ENCODE measurements at places on chromosomes 5 and 9.

DNA sequence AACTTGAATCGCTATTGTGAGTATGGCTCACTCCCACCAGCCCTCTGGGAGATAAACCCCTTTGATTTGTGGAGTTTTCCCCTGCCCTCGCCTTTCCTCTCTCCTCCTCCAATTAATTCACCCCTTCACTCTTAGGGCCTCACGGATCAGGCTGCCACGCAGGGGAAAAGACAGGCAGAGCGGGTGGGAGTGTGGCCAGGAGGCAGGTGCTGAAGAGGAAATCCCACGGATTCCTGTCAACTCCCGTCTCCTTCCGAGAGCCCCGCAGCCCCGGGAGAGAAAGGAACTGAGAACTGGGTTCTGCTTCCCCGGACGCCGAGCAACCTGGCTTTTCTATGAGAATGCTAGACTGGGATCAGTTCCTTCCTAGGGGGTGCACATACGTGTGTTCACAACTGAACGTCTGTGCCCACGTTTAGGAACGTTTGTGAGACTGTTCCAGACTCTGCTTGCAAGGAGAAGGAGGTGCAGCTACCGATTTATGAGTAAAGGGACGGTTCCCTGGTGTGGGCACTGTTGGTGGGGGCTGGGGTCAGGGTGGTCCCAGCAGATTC is 314.5 kb upstream of the TLE4 start:
- no peak for DNase-seq

- no peak for DNase-seq
These were observed 68.7 kb upstream of the LARP1 start for GRCh38 chr5:154686490-154686889.

GRCh38 chr5:40834391-40834848 is 602 bp downstream of the RPL37 start:
- peak; percentile 63 for DNase-seq

DNA sequence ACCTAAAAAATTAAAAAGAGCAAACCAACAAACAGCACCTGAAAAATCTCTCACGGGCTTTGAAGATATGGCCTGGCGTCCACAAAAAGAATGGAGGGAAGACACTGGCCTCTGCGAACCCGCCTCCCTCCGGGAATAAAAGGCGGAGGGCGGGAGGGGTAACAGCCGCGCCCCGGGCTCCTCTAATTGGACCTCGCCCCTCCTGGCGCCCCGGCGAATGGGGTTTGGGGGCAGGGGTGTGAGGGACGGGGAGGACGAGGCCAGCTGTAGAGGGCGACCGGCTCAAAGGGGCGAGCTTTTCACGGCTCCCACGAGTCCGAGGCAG is 753 bp downstream of the FANCC start:
- DNase-seq, result peak; percentile 68

DNA sequence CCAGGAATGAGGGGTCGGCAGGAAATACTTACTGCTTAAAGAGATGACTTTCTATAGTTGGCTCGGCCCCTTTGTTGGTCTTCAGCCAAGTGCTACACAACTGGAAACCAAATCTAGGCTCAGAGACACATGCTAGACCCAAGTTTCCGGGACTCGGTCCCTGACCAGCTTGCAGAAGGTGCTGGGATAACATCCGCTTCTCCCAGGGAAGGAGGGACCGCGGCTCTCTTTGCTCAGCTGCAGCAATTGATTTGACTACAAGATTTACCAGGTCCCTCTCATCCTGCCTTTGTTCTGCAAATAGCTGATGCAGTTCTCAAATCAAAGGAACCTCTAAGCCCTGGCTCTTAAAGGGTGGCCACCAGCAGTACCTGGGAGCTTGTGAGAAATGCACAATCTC is 314.7 kb downstream of the MLLT3 start:
- no peak for DNase-seq

- no peak for DNase-seq
These were observed 291.2 kb upstream of the DMRT1 start for GRCh38 chr9:550333-550732.

- no peak for DNase-seq
These were observed 83.9 kb upstream of the TAS2R1 start for GRCh38 chr5:9713959-9714586.

DNA sequence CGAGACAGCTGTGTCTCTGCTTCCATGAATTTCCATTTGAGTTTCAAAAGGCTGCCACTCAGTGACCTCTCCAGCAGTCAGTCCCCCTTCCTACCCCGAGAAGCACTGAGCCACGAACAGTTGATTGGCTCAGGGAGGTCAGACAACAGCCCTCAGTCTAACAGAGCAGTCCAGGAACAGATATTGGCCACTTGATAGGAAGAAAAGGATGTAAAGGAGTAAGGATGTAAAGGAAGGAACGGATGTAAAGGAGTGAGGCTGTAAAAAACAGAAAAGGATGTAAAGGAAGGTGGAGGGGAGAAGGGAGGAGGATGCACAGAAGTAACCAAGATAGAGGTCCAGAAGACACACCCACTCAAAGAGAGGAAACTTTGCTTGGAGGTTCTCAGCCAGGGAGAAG is 3.2 kb upstream of the NR4A3 start:
- DNase-seq, result no peak

DNA sequence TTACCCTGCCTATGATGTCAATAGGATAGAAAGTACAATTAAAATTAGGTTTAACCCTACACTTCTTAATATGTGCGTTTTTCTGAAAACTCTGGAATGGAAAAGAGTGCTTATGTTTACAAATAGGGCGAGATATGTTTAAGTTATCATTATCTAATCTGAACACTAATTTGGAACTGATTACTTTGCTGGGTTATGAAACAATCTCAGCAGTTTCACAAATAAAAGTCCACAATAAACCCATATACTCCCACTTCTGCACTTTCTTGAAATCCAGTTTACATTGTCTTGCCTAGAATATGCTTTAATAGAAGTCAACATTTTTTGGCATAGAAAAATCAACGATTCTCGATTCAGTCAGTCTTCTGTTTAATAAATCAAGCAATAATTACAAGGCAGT is 236.3 kb downstream of the NFIB start:
- no peak for DNase-seq

DNA sequence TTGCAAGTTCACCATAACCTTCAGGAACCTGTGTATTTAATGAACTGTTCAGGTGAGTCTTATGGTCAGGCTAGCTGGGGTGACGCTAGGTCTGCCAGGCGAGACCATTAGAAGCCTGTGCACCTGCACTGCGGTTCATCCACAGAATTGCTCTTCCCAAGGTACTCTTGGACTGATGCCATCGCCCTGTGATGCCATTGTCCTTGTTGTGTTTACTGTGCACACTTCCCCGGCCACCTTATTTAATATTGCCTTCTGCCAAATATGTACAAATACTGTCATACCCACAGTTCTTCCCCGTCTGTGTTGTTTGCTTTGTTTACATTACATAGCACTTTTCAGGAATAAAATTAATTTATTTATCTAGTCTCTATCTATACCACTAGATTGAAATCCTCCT is 66.3 kb downstream of the RCL1 start:
- DNase-seq, result no peak

DNA sequence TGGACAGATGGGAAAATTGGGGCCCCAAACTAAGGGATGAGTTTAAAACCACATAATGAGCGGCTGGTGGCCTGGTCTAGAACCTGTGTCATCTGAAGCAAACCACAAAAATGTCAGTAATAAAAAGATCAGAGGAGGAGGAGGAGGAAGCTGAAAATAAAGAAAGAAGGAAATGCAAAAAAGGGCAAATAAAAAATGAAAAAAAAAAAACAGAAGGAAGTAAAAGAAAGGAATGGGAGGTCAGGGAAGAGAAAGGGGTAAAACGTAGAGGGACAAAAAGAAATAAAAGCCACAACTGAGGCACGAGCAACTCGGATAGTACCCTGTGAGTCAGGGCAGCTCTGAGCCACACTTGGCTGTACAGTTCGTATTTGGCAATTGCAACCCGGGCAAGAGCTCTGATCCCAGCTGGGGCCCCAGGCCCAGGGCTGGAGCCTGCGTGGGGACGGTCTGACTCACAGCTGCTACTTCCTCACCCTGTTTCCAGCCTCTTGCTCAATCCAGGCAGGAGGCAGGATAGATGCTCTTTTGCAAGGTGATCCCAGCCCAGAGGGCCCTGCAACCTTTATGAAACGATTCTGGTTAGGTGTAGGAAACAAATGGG is 137.9 kb upstream of the TRIM32 start:
- no peak for DNase-seq

GRCh38 chr9:34826999-34827538 is 117.1 kb upstream of the CCL21 start:
- no peak for DNase-seq

- no peak for DNase-seq
These were observed 21.9 kb downstream of the MAN2A1 start for GRCh38 chr5:109711673-109712072.

GRCh38 chr5:103706939-103707682 is 144.5 kb upstream of the NUDT12 start:
- DNase-seq, result no peak

- no peak for DNase-seq
These were observed 8.4 kb downstream of the EEIG1 start for GRCh38 chr9:127972236-127972871.

DNA sequence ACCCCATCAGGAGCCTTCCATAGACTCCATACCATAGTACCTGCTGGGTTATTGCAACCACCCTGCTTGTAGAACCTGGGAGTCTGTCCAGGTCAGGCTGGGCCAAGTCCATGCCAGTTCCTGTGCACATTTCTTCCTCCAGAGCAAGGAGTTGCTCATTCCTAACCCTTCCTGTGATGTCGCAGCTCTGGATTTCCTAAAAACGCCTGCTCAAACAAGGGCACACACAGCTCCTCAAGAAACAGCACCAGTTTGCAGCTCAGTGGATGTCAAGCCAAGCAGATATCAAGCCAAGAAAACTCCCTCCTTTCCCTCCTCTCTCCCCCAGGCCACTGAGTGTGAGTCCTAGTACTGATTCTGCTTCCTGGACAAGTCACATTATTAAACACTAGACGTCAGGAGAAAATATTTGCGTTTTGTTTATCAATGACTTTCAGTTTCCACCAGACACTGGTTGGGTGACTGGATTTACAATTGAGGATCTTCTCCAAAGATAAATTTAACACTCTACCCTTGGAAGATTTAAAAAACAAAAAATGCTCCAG is 59.6 kb downstream of the SLC1A1 start:
- no peak for DNase-seq

DNA sequence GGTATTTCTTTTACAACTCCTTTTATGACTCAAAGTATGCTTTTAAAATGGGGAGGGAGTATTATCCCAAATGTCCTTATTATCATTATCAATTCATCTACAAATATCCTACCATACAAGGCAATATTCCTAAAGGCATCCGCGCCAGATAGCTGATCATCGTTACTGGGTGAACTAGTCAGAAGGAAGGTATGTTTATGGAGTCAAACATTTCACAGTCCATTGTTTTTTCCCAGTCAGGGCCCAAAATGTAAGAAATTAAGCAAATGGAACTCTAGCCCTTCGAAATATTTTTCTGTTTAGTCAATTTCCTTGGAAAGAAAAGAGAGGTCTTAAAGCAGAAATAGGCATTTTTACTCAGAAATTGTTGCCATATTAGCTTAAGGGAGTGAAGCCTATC is 188.5 kb upstream of the CCNG1 start:
- DNase-seq, result no peak

DNA sequence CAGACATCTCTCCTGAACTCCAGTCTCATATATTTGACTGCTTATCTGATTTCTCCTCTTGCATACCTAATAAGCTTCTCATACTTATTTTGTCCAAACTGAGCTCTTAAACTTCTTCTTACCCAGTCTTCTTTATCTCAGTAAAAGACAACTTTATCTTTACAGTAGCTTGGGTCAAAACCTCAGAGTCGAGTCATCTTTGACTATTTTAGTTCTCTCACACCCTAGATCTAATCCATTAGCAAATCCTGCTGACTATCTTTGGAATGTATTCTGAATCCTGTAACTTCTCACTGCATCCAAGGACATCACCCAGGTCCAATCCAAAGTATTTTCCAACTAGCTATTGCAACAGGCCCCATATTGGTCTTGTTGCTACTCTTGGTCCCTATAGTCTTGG is 11.8 kb upstream of the JAK2 start:
- no peak for DNase-seq

GRCh38 chr5:146521403-146522106 is 5.6 kb upstream of the GPR151 start:
- no peak for DNase-seq

- no peak for DNase-seq
These were observed 636.0 kb downstream of the NR2F1-AS1 start for GRCh38 chr5:92944903-92945604.

DNA sequence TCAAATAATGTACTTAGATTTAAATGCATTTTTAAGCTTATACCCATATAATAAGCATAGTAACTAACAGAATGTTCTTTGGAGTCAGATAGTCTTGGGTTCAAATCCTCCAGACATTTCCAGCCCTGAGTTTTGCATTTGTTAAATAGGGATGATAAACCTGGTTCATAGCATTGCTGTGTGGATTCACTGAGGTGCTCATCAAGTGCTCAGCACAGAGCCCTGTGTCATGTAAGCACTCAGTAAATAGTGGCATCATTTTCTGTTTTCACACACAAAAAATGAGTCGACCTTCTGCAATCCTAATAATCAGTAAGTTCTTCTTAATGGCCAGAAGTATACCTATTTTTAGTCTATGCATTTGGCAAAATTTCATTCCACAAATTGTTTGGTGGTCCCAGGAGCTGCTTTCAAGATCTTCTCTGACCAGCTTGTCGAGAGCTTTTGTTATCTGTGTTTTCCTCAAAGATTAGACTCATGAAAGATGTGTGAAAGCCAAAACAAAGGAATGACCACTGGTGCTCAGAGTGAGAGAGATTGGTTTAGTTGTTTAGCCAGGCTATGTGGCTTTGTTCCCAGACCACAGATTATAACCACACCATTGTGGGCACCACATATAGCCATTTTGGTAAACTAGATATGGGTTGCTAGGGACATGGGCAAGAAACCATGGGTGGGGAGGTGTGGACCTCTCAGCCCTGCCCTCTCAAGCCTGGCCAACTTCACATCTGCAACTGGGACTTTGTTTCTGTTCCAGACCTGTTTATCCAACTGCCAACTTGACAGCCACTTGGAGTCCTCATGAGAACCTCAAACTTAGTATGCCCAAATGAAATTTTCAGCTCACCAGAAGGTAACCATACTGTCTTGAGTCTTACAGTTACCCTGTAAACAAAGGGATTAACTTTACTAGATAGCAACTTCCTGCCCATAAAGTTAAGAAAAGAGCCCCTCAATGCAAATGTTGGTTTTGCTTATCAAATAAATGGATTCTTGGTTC is 45.0 kb downstream of the DOCK8 start:
- DNase-seq, result no peak

DNA sequence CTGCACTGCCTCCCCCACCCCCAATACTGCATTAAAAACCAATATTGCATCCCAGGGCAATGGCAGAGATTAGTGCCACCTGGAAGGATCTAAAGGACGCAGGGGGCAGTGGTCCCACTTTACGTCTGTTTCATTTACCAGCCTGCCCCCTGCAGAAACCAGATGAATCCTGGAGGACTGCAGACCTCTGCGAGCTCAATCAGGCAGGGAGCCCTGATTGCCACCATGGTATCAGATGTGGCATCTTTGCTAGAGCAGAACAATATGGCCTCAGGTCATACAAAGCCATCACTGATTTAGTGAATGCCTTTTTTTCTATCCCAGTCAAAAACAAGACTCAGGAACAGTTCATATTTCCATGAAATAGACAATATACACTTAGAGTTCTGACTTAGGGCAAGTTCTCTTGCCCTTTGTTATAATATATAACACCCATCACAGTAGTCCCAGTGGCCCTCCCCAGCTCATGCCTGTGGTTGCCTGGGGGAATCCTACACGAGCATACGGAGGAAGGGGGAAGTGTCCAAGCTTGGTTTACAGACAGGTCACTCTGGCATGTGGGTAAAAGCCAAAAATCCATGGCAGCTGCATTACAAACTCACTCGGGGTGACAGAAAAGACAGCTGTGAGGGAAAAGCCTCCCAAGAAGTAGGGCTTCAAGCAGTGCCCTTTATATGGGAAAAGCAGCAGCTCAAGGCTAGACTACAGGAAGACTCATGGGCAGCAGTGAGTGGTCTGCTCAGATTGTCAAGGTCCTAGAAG is 85.1 kb downstream of the MED27 start:
- no peak for DNase-seq

Data from natural killer cell treated with Interleukin-12 subunit alpha and Interleukin-12 subunit beta and Interleukin-15 and Interleukin-18, amount 100 ng/mL, for 72 hours (primary cell).